WTC11 (cell line): ENCODE measurements at places on chromosomes 5 and 9. TPM values are rescaled to one million over a fixed set of nuclear protein-coding genes. Genes with fewer than 3 reads are reported as not detected.
A peak's percentile ranks its signal among the peaks of the same experiment; 100 is the strongest.

DNA sequence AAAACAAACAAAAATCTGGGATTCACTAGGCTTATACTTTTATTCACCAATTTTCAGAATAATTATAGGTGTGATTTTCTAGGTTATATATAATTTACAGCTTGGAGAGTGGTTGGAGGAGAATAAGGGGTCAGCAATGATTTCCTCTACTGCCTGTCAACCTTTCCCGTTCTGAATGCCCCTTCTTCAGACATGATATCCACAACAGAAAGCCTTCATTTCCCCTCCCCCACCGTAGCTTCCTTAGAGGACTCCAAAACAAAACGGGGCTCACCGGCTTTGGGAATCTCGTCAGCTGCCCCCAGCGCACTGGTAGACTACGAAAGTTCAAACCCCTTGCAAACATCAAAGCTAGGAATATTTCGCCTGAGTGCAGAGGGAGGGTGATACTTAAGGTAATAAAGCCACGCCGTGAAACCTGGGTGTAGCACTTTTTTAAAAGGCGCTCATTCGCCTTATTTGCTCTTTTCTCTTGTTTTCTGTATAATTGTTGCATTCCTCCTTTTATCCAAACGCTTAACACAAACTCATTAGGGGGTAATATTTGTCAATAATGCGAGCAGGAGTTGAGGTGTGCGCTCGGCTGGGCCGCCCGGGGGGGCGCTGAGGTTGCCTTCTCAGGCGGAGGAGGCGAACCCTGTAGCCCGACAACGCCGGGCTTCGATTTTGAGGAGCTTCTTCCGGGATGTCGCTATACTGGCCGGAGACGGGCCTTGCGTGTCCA is 2.4 kb downstream of the OTP start:
- no peak overlapping the region for H3K27ac ChIP-seq
- H3K4me3 ChIP-seq = peak overlapping the region; percentile 33
- peaks cover 50% of the 10 kb centered on the region for H3K4me1 ChIP-seq
- DNase-seq = no peak

GRCh38 chr5:38286002-38286401 is 27.6 kb downstream of the EGFLAM start:
- no peak for DNase-seq
- H3K4me3 ChIP-seq = no peak overlapping the region
- no peaks in the 10 kb centered on the region for H3K36me3 ChIP-seq

- no peaks in the 10 kb centered on the region for H3K27me3 ChIP-seq
- H3K4me3 ChIP-seq = no peak overlapping the region
- no peaks in the 10 kb centered on the region for H3K36me3 ChIP-seq
- DNase-seq = no peak
- H3K27ac ChIP-seq = no peak overlapping the region
These were observed 9.6 kb upstream of the IL17B start for GRCh38 chr5:149388498-149389190.

- H3K4me1 ChIP-seq = no peaks in the 10 kb centered on the region
- H3K4me3 ChIP-seq = peak overlapping the region; percentile 40; the same call in 1 of the 2 replicates
- H3K36me3 ChIP-seq = peaks cover 8% of the 10 kb centered on the region
- no peak overlapping the region for H3K27ac ChIP-seq
These were observed 107.0 kb downstream of the ZNF354C start for GRCh38 chr5:179166886-179167841.

The CDKN2A gene
- total RNA-seq = 0.50 to 0.57 TPM (median 0.57 TPM) in 3 replicates

- H3K27ac ChIP-seq = 0 out of 2 replicates have a peak overlapping the region, but pooled peaks have one; percentile 74
- no peak overlapping the region for H3K4me3 ChIP-seq
- peaks cover 4% of the 10 kb centered on the region; the same call in 1 of the 2 replicates for H3K4me1 ChIP-seq
- DNase-seq = no peak
- H3K27me3 ChIP-seq = no peaks in the 10 kb centered on the region
- H3K36me3 ChIP-seq = no peaks in the 10 kb centered on the region
These were observed 13.0 kb downstream of the NEK6 start for GRCh38 chr9:124270504-124271335.

DNA sequence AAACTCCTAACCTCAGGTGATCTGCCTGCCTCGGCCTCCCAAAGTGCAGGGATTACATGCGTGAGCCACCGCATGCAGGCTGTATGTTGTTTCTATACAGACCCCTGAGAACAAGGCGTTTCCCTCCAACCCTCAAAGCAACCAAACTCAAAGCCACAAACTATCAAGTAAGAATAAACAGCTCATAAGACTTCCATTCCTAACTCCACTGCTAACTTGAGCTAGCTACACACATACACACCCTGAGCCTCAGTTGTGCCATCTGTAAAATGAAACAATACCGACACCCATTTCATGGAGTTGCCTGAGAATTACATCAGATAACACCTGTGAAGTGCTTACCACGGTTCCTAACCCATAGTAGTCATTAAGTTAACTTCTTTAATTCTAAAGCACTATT is 70.8 kb downstream of the SERINC5 start:
- H3K27ac ChIP-seq = peak overlapping the region; percentile 98
- no peaks in the 10 kb centered on the region; the same call in 1 of the 2 replicates for H3K27me3 ChIP-seq
- H3K4me1 ChIP-seq = peaks cover 91% of the 10 kb centered on the region
- no peak for DNase-seq
- H3K36me3 ChIP-seq = peaks cover 6% of the 10 kb centered on the region

DNA sequence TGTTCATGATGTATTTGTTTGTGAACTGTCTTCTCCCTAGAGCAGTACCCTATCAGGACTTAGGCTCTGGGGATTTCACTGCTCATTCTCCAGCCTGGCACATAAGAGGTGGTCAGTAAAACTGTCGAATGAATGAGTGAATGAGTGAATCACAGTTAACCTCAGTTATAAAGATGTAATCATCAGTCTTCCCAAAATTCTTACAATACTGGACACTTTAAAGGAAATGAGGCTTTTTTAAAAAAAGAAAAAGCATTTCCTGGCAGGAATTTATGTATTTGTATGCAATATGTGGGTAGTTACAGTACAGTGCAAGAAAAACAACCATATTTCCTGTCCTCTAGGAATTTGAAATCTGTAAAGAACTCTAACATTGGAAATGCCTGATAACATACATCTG is 59.6 kb downstream of the RAI14 start:
- H3K36me3 ChIP-seq = peaks cover 22% of the 10 kb centered on the region
- peaks cover 67% of the 10 kb centered on the region for H3K4me1 ChIP-seq
- no peaks in the 10 kb centered on the region for H3K27me3 ChIP-seq
- H3K27ac ChIP-seq = peak overlapping the region; percentile 91

DNA sequence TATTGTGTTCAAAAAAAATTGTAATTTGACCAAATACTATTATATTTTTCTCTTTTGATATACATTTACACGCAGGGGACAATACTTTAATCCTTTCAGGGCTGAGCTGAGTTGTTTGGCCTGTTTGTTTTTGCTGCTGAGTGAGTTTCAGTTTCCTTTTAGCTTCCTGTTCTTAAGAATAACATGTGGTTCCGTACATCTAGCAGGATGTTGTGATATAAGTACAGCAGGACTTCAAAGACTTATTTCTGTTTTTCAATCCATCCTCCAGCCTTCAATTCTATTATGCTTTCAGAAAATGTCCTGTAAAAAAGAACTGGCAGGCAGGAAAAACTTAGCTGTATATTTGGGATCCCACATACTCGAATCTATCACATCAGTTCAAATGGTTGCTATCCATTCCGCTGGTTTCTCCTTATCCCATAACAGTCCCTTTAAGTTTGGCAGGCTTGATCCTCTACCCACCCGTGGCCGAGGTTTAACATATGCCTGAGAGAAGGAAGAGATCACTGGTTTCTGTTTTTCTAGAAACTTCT is 1037.3 kb upstream of the ACO1 start:
- no peak overlapping the region for H3K4me3 ChIP-seq
- H3K27me3 ChIP-seq = peaks cover 39% of the 10 kb centered on the region
- no peak overlapping the region for H3K27ac ChIP-seq
- DNase-seq = no peak
- H3K36me3 ChIP-seq = no peaks in the 10 kb centered on the region; the same call in 1 of the 2 replicates

DNA sequence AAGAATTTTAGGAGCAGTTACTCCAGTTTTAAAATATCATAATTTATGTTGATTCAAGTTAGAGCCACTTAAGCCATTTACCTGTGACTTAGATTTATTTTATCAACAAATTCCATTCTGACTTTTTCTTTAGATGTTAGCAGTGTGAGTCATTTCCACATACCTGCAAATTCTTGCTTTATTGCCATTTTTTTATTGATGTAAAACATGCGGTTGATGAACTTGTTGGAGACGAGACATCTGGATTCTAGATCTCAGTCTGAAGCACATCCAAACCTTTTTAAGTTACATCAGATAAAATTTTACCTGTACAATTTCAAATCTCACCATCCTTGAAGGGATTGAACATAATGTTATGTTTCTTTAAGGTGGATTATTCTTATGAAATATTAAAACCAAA is 240.9 kb downstream of the IRX1 start:
- H3K4me3 ChIP-seq = no peak overlapping the region
- no peaks in the 10 kb centered on the region; the same call in 1 of the 2 replicates for H3K27me3 ChIP-seq
- H3K4me1 ChIP-seq = no peaks in the 10 kb centered on the region
- no peaks in the 10 kb centered on the region for H3K36me3 ChIP-seq
- no peak overlapping the region for H3K27ac ChIP-seq

- H3K27me3 ChIP-seq = no peaks in the 10 kb centered on the region
- H3K36me3 ChIP-seq = no peaks in the 10 kb centered on the region
- H3K4me3 ChIP-seq = no peak overlapping the region
- no peak for DNase-seq
- H3K27ac ChIP-seq = no peak overlapping the region
- no peaks in the 10 kb centered on the region for H3K4me1 ChIP-seq
These were observed 205.0 kb downstream of the DOCK8 start for GRCh38 chr9:419571-420171.

- H3K27ac ChIP-seq = no peak overlapping the region
- no peaks in the 10 kb centered on the region for H3K36me3 ChIP-seq
- no peaks in the 10 kb centered on the region for H3K27me3 ChIP-seq
- H3K4me1 ChIP-seq = peaks cover 19% of the 10 kb centered on the region
These were observed 352.5 kb upstream of the NUDT12 start for GRCh38 chr5:103915081-103915480.

- no peak overlapping the region for H3K27ac ChIP-seq
- H3K4me3 ChIP-seq = no peak overlapping the region
- no peaks in the 10 kb centered on the region; the same call in 1 of the 2 replicates for H3K36me3 ChIP-seq
- H3K4me1 ChIP-seq = peaks cover 51% of the 10 kb centered on the region
- DNase-seq = no peak
These were observed 2.1 kb upstream of the NDST1 start for GRCh38 chr5:150505816-150506215.

DNA sequence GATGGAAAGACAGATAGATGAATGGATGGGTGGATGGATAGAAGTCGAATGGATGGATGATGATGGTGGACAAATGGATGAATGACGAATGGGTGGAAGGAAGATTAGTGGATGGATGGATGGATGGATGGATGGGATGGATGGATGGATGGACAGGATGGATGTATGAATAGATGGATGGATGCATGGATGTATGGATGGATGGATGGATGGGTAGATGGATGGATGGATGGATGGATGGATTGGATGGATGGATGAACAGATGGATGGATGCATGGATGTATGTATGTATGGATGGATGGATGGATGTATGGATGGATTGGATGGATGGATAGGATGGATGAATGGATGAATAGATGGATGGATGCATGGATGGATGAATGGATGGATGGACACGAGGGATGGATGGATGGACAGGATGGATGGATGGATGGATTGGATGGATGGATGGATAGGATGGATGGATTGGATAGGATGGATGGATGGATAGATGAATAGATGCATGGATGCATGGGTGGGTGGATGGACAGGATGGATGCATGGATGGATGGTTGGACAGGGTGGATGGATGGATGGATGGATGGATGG is 52.4 kb downstream of the DUSP1 start:
- H3K27ac ChIP-seq = no peak overlapping the region
- H3K4me1 ChIP-seq = peaks cover 2% of the 10 kb centered on the region; the same call in 1 of the 2 replicates
- DNase-seq = no peak
- H3K27me3 ChIP-seq = peaks cover 25% of the 10 kb centered on the region
- H3K36me3 ChIP-seq = no peaks in the 10 kb centered on the region

DNA sequence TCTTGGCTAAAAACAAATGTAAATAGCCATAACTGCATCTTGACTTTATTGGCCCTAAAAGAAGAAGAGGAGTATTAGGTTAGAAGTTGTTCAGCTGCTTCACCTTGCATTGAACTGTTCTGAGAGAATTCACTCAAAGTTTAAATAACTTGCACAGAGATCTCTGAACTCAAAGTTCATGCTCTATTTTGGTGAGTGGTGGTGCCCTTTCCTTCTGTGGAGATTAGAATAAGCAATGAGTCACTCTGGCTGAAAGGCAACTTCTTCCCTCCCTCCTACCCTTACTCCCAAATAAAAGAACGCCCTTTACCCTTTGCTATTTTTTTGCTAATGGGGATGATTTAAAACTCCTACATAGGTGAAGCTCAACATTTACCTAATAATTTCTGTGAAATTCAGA is 48.9 kb downstream of the ERMP1 start:
- peaks cover 61% of the 10 kb centered on the region for H3K36me3 ChIP-seq
- peaks cover 12% of the 10 kb centered on the region for H3K4me1 ChIP-seq
- DNase-seq = no peak
- H3K27me3 ChIP-seq = peaks cover 5% of the 10 kb centered on the region; the same call in 1 of the 2 replicates

GRCh38 chr9:114382699-114383520 is 4.9 kb downstream of the AKNA start:
- H3K27me3 ChIP-seq = no peaks in the 10 kb centered on the region; the same call in 1 of the 2 replicates
- no peak overlapping the region for H3K4me3 ChIP-seq
- peaks cover 9% of the 10 kb centered on the region for H3K36me3 ChIP-seq
- peaks cover 75% of the 10 kb centered on the region for H3K4me1 ChIP-seq
- peak overlapping the region; percentile 89 for H3K27ac ChIP-seq

The ANXA1 gene
- 1.1 to 2.1 TPM (median 1.7 TPM) in 3 replicates for total RNA-seq

DNA sequence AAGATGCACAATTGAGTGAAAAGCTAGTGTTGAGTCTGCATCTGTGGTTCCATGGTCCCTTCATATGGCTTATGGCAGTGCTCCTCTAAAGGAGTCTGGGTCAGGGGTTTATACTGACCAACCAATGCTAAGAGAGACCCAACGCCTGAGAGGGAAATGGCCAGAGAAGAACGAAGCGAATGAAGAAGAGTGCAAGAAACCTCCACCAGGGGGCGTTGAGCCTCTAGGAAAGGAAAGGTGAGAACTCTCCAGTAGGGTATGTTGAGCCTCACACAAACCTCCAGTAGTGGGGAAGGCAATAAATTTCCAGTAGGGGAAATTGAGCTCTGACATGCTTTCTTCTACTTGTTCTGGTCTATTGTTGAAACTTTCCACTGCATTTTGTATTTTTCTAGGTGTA is 470.6 kb downstream of the PRDM9 start:
- peaks cover 40% of the 10 kb centered on the region for H3K36me3 ChIP-seq
- peaks cover 11% of the 10 kb centered on the region for H3K4me1 ChIP-seq
- no peak overlapping the region for H3K27ac ChIP-seq
- H3K4me3 ChIP-seq = no peak overlapping the region

DNA sequence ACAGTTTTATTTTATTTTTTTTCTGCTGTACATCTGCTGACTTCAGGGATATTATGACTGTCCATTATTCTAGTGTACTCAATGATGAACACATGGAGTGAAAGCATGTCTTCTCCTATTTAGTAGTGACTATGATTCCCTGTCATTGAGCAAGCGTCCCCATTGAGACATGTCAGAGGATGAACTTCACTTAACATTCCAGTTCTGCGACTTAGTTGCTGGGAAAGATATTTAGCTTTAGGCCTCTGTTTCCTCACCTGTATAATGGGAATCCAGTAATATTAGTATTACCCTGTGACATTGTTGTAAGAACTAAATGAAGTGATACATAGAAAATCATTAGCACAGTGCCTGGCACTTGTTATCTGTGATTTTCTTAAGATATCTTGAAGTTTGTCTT is 144.8 kb upstream of the DHFR start:
- no peak for DNase-seq
- peaks cover 21% of the 10 kb centered on the region for H3K36me3 ChIP-seq
- peaks cover 5% of the 10 kb centered on the region for H3K4me1 ChIP-seq
- no peak overlapping the region for H3K27ac ChIP-seq
- no peaks in the 10 kb centered on the region for H3K27me3 ChIP-seq
- no peak overlapping the region for H3K4me3 ChIP-seq

The SELENOP gene
- total RNA-seq = 13.2 to 18.0 TPM (median 17.4 TPM) in 3 replicates

The NR2F1 gene
- 0.18 to 0.34 TPM (median 0.31 TPM) in 3 replicates for total RNA-seq

GRCh38 chr9:100731038-100731556 is 153.2 kb downstream of the CAVIN4 start:
- peaks cover 14% of the 10 kb centered on the region for H3K4me1 ChIP-seq
- no peak overlapping the region for H3K27ac ChIP-seq
- DNase-seq = no peak
- peaks cover 3% of the 10 kb centered on the region; the same call in 1 of the 2 replicates for H3K36me3 ChIP-seq
- no peak overlapping the region for H3K4me3 ChIP-seq
